ENCODE measurements at places on chromosomes 4 and X.

DNA sequence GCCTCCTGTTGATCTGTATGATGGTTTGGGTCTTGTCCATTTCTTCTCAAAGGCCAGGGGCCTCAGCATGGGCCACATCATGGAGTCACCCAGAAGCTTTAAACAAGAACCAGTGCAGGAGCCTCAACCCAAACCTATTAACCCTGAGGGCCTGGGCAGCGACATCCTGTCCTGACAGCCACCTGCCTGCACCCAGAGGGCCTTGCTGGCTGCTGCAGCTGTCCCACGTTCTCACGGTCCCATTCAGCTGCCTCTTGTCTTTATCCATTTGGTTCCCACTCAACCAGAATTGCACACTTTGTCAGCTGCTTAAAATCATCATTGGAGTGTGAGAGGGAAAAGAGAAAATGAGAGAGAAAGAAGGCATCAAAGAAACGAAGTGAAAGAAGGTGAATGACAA, 21.6 kb downstream of the C4orf50 start:
- no peak for ATAC-seq

- ATAC-seq = no peak
Observed at GRCh38 chr4:13522282-13523104, 21.8 kb downstream of the NKX3-2 start.

GRCh38 chr4:107279733-107280132, 243.6 kb upstream of the DKK2 start:
- ATAC-seq = no peak

DNA sequence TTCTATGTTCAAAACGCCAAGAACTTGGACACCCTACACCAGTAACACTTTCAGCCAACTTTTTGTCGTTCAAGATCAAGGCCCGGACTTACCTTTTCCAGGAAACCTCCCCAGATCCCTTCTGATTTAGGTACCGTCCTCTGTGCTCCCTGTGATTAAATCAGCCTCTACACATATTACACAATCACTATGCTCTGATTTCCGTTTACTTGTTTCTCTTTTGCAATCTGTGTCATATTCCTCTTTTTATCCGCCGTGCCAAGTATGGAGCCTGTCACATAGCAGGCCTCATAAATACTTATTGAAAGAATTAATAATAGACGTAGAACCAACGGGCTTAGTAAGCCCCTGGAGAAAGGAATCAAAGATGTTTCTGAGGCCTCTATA, 722 bp upstream of the TMEM33 start:
- no peak for ATAC-seq

- ATAC-seq = no peak
Observed at GRCh38 chrX:68822641-68823410, 6.0 kb upstream of the EFNB1 start.

GRCh38 chr4:138728566-138728965, 287.0 kb upstream of the NOCT start:
- ATAC-seq = no peak
